ENCODE measurements at places on chromosomes 5 and 9. TPM values are rescaled to one million over a fixed set of nuclear protein-coding genes. Genes with fewer than 3 reads are reported as not detected.

The DAB2IP gene
- 24.3 TPM for total RNA-seq

The LCNL1 gene
- not detected for total RNA-seq

The GAS1 gene
- total RNA-seq, result 1.4 TPM

The SPINK7 gene
- total RNA-seq, result not detected

The C7 gene
- total RNA-seq, result under 0.01 TPM

The MZB1 gene
- not detected for total RNA-seq

The ANKDD1B gene
- total RNA-seq, result 1.1 TPM

The GABRA1 gene
- total RNA-seq, result not detected

The SPINK14 gene
- total RNA-seq, result not detected

The TICAM2 gene
- 0.93 TPM for total RNA-seq

GRCh38 chr5:159049844-159050315 lies 49.8 kb downstream of the EBF1 start:
- peak; percentile 49 for DNase-seq

DNA sequence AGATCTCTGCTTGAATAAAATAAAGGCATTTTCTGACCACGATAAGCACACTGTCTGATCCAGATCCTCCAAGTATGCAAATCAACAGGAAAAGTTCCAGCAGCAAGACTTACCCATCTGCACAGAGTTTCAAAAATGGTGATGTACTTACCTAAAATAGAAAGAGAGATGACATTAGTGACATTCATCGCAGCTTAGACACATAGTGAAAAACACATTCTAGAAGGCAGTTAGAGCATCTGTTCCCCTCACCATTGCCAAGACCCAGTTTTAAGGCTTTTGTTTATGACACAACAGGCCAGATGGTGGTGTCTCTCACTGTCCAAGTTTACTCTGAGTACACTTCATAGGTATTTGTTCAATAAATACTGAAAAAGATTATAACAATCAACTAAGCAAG lies 207.7 kb downstream of the PDE4D start:
- no peak for DNase-seq

- DNase-seq, result no peak
Observed at GRCh38 chr5:125316915-125317535, 570.6 kb upstream of the ZNF608 start.

DNA sequence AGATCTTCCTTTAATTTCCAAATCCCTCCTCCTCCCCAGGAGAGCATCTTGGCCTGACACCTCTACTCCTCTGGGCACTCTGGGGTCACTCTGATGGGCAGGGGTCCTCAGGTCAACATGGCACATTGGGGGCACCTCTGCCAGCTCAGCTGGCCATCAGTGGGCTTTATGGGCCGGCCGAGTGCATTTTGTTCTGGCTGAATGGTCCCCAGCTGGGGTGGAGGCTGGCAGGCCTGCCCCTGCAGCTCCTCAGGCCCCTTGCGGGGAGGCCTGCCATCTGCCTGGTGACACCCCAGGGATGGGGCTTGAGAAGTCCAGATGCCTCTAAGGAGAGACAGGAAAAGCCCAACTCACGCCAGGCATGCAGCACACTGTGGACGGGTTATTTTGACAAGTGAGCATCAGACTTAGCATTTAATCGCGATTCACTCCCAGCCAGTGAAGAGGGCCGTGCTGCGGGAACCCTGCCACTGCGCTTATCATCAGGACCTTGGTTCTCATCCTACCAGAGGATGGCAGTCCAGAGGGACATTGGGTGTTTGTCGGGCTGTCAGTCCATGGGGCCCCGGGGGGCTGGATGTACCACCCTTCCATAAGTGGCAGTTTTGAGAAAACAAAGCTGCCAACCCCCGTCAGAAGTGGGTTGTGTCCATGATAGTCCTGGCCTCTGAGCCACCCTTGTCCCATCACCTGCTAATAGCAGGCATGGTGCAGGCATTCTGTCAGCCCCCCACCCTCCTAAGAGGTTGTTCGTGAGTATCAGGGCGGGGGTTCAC lies 21.7 kb downstream of the PHF2 start:
- DNase-seq, result no peak

DNA sequence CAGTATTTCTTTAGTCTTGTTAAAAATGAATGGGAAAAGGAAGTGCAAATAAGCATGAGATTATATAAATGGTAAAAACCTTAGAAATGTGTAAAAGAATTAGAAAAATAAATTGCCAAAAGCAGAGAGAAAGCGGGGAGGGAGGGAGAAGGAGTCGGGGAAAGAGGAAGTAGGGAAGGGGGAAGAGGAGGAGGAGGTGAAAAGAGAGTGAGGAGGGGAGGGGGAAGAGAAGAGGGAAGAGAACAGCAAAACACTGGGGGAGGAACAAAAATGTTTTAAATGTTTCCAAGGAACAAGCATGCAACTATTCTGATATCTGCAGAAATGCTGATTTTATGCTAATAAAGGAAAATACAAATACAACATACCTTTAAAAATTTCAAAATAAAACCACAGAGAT lies 317.5 kb downstream of the PIK3R1 start:
- DNase-seq, result no peak

- peak; percentile 63 for DNase-seq
Observed at GRCh38 chr5:31581498-31582099, 49.5 kb downstream of the C5orf22 start.

DNA sequence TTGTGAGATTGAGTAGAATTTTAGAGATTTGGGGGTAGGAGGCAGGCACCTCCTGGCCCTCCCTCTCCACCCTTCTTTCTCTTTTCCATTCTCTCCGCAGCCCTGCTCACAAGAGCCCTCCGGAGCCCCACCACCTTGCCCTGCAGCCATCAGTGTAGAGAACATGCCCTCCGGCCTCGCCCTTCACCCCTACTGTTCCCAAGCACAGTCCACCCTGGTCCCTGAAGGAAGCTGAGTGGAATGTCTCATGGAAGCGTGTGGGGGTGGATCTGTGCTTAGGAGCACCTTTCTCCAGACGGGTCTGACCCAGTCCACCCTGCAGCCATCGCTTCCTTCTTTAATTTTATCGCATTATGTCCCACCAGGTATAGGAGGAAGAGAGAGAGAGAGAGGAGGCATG lies 267.1 kb downstream of the NSG2 start:
- no peak for DNase-seq

- DNase-seq, result peak; percentile 23
Observed at GRCh38 chr9:105475302-105475701, 27.5 kb downstream of the FSD1L start.

GRCh38 chr5:107284822-107285525 lies 385.8 kb downstream of the EFNA5 start:
- DNase-seq, result peak; percentile 12

GRCh38 chr5:147753765-147754164 lies 28.8 kb downstream of the JAKMIP2 start:
- DNase-seq, result no peak

DNA sequence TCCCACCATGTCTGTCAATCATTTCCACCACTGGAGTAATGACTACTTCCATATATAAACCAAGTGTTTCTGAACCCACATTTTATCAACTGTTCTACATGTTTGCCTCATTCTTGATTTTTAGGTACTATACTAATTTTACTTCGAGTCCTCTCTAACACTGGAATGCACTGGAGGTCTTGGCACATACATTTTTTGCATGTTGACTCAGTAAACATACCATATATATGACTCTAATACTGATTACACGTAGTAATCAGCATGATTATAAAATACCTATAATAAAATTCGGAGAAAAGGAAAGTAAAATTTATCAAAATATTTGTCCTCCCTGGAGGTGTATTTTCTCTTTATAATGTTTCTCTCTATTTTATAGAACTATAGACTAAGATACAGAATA lies 621.7 kb upstream of the NUDT12 start:
- DNase-seq, result no peak

DNA sequence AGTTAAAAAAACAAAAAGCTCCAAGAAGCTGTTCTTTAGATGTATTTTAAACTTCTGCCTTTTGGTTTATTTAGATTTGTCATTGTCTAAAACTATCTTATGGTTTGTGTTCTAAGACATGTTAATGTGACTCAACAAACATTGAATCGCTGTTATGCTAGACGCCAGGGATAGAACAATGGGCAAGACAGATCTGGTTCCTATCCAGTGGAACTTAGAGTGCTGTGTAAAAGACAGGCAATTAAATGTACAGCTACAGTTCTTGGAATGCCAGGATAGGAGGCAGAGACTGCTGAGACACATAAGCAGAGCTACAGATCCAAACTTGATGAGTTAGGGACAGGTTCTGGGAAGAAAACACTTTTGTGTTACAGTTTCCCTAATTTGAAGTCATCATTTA lies 22.4 kb downstream of the LYRM7 start:
- DNase-seq, result peak; percentile 64

- DNase-seq, result peak; percentile 74
Observed at GRCh38 chr5:147935032-147935431, 28.7 kb upstream of the C5orf46 start.

DNA sequence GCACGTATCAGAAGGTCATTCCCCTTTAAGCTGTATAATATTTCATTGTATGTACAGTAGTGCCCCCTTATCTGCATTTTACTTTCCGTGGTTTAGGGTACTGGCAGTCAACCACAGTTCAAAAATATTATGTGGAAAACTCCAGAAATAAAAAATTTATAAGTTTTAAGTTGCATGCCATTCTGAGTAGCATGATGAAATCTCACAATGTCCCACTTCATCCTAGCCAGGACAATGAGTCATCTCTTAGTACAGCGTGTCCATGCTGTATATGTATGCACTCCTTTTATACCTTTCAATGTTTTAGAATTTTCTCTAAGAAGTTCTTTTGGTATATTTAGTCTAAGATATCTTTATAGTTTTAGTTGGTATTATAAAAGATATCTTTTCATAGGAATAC lies 115.0 kb upstream of the HAND1 start:
- no peak for DNase-seq

DNA sequence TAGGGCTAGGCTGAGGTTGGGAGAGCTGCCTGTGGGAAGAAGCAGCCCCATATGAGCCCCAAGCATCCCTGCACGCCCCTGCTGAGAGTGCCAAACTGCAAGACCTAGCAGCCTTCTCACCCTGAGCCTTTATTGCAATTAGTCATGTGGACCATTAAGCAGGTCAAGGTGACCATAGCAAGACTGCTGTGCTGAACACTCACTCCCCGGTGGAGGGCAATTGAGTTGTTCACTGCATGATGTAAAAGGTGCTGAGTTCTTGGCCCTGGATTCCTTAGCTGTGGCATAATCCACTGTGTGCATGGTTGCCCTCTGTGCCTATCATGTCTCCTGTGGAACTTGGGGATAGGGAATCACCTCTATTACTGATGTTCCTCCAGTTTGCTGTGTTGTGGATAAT lies 131.1 kb downstream of the FOXD1 start:
- no peak for DNase-seq

- no peak for DNase-seq
Observed at GRCh38 chr5:13997514-13997913, 53.0 kb upstream of the DNAH5 start.

DNA sequence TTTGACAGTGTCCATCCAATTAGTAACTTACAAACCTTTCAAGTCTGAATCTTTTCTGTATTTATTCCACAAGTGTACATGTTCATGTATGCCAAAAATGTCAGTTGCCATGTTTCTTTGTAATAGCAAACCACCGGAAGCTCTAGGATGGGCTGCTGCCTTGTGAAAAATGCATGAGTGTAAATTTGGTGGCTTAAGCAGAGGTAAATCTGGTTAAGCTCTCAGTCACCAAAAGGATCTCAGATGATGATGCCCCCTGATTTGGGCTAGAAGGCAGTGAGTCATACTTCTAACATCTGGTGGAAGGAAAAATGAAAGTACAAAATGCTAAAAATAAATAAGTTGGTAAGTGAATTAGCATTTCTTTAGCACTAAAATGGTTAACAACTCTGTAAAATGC lies 567.5 kb downstream of the ELAVL2 start:
- DNase-seq, result no peak

DNA sequence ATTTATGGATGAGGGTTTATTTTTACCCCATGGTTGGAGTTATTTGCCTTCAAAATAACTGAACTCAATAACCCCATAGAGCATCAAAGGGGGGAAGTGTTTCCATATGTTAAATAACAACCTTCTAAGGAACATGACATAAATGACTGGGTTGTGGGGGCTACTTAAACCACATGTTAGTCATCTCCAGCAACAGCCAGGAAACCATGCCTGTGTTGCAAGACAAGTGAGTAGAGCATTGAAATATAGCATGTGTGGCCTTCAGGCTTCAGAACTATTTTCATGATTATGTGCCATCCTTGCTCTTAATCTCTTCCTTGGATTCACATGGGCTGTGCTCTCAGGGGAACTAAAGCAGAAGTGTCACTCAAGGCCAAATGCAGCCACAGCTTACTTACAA lies 431.2 kb downstream of the AGTPBP1 start:
- DNase-seq, result no peak

DNA sequence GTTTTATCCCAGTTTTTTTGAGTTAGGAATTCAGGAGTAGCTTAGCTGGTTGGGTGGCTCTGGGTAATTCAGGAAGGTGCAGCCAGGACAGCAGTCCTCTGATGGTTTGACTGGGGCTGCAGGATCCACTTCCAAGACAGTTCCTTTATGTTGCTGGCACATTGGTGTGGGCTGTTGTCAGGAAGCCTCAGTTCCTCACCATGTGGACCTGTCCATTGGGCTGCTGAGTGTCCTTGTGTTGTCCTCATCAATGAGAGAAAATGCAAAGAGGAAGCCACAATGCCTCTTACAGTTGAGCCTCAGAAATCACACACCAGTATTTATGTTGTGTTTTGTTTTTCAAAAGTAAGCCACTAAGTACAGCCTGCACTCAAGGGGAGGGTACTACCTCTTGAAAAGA lies 140.9 kb downstream of the MAST4 start:
- no peak for DNase-seq

GRCh38 chr5:3353561-3353960 lies 242.1 kb upstream of the IRX1 start:
- no peak for DNase-seq

- no peak for DNase-seq
Observed at GRCh38 chr5:110082194-110082593, 392.5 kb downstream of the MAN2A1 start.

GRCh38 chr5:173789031-173789920 lies 98.9 kb upstream of the CPEB4 start:
- DNase-seq, result peak; percentile 10

GRCh38 chr9:135034106-135034505 lies 53.4 kb upstream of the OLFM1 start:
- DNase-seq, result no peak

GRCh38 chr9:114231273-114231672 lies 75.9 kb downstream of the COL27A1 start:
- no peak for DNase-seq

- peak; percentile 34 for DNase-seq
Observed at GRCh38 chr5:139021346-139021745, 146.2 kb upstream of the LRRTM2 start.

DNA sequence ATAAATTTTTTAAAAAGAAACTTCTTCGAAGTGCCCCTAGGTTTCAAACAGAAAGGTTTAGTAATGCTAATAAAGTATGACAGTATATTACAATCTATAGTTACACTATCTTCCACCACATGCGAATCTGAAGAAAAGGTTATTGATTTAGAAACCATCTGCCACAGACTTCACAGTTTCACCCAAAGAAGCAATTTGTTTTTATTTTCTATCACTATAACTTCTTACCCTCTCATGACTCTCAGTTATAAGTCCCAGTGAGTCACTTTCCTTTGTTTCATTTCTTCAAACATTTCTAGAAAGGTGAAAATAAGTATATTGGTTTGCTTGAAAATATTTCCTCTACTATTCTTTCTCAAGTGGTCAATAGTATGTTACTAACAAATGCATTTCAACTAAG lies 93.6 kb downstream of the MCTP1 start:
- peak; percentile 27 for DNase-seq

GRCh38 chr9:80995759-80996158 lies 693.6 kb downstream of the TLE1 start:
- DNase-seq, result no peak

GRCh38 chr5:177590406-177590805 lies 1.6 kb upstream of the TMED9 start:
- DNase-seq, result no peak

Measured in dermis blood vessel endothelial cell (primary cell).